NCI-H1417 treated with DMSO at 0.1 percent for 48 hours (cell line): ENCODE measurements at places on chromosomes 11 and 22.

DNA sequence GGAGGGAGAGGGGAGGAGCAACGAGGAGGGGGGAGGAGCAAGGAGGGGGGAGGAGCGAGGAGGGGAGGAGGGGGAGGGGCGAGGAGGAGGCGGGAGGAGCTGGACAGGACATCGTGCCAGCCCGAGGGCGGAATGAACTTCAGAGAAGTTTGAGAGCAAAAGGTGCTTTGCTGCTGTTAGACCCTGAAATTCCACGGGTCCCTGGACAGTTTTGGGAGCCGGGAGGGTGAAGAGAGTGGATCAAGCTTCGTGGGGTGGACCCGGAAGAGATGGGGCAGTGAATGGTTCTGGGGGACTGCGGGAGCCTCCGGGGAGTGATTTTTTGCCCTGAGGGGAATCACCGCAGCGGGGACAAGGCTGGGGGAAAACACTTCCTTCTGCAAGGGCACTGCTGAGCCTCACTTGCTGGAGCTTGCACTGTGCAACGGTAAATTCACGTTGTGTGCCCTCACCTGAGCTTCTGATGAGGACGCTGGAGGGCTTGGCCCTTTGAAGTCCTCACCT, 10.7 kb upstream of the NLRP6 start:
- DNase-seq, result no peak

GRCh38 chr11:35107861-35108260, 31.1 kb upstream of the CD44 start:
- DNase-seq, result no peak

GRCh38 chr11:75771646-75772410, 3.2 kb downstream of the DGAT2 start:
- no peak for DNase-seq

- DNase-seq, result no peak
These were observed 2.3 kb downstream of the EFEMP2 start for GRCh38 chr11:65870307-65870658.

DNA sequence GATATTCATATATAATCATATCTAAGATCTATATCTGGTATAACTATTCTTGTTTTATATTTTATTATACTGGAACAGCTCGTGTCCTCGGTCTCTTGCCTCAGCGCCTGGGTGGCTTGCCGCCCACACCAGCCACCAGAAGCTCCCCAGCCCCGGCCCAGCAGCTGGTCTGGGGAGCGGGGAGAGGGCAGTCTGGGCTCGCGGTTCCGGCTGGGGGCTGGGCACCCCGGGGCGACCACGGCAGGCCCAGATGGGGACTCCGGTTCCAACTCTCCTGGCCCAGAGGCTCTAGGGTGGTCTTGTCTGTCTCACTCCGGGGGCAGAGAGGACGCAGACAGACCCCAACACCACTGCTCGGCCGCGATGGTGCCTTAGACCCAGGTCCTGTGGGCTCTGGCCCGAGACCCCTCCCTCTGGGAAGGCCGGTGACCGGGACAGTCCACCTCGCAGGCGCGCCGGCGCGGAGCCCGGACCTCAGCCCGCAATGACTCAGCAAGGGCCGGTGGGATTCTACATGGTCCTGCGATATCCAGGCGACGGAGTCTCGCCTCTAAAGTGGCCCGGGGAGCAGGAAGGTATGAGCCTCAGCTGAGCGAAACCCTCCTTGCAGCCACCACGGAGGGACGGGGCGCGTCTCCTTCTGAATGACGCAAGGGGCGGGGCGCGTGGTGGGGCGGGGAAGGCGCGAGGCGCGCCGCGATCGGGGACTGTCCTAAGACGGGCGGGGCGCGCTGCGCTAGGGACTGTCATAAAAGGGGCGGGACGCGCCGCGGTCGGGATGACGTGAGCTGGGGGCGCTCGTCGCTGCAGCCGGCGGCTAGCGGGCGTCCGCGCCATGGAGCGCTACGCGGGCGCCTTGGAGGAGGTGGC, at the start of gene DGCR6:
Gene DGCR6 (plus strand): TSS at position 781 of the 870 bp plus-strand sequence. CDS start 55 bp downstream, at position 836.
- DNase-seq, result no peak

- no peak for DNase-seq
These were observed 120.4 kb upstream of the TTC12 start for GRCh38 chr11:113193946-113194345.

DNA sequence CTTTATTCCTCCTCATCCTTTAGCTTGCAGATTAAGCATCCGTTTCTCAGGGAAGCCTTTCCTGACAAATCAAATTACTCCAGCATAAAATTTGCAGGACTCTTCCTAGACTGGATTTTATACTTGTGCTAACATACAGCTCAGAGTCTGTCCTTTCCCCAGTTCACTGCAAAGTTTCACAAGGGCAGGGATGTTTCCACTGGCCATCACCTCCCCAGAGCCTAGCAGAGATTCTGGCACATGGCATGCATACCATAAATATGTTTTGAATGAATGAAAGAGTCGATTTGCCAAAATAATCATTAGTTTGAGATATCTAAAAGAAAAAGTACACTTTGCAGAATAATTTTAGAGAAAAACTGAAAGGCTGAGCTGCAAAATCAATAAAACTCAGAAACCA, 10.6 kb downstream of the MSANTD4 start:
- no peak for DNase-seq

GRCh38 chr11:94814272-94814976, 46.3 kb downstream of the AMOTL1 start:
- DNase-seq, result no peak

- no peak for DNase-seq
These were observed 109.7 kb upstream of the RRM1 start for GRCh38 chr11:3984896-3985295.

- DNase-seq, result no peak
These were observed 50.9 kb downstream of the THAP12 start for GRCh38 chr11:76329983-76330382.

GRCh38 chr11:107732689-107733051, 20.8 kb upstream of the SLN start:
- no peak for DNase-seq

GRCh38 chr11:59225017-59225416, 12.3 kb upstream of the MPEG1 start:
- DNase-seq, result no peak

GRCh38 chr22:44671742-44672141, 30.3 kb upstream of the PRR5 start:
- DNase-seq, result no peak

- DNase-seq, result no peak
These were observed 19.2 kb upstream of the GLYATL2 start for GRCh38 chr11:58863697-58864096.

DNA sequence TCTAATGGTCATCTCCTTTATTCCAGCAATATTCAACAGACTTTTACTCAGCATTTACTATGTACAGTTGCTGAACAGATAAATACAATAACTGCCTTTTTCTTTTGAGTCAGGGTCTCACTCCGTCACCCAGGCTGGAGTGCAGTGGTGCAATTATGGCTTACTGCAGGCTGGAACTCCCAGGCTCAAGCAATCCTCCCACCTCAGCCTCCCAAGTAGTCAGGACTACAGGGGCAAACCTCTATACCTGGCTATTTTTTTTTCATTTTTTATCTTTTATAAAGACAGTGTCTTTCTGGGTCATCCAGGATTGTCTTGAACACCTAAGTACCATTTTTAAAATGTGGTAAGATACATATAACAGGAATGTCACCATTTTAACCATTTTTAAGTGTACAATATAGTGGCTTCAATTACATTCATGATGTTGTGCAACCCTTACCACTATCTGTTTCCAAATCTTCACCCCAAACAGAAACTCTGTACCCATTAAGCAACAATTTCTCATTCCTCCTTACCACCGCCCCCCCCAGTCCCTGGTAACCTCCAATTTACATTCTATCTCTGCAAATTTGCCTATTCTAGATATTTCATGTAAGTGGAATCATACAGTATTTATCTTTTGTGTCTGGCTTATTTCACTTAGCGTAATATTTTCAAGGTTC, 67.8 kb downstream of the MIAT start:
- no peak for DNase-seq

DNA sequence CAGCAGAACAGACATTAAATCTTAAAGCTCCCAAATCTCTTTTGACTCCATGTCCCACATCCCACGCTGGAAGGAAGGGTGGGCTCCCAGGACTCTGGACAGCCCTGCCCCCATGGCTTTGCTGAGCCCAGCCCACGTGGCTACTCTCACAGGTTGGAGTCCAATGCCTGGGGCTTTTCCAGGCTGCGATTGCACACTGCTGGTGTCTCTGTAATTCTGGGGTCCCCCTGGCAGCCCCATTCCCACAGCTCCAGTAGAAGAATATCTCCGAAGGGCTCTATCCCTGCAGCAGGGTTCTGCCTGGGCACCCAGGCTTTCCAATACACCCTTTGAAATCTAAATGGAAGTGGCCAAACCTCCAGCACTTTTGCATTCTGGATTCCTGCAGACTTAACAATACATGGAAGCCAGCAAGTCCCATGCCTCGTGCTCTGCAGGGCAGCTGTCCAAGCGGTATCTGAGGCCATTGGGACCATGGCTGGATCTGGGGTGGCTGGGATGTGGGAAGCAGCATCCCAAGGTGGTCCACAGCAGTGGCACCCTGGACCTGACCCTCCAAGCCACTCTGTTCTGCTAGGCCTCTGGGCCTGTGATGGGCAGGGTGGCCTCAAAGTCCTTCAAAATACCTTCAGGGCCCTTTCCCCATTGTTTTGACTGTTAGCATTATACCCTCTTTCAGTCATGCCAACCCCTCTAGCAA, 47.9 kb upstream of the TH start:
- no peak for DNase-seq

DNA sequence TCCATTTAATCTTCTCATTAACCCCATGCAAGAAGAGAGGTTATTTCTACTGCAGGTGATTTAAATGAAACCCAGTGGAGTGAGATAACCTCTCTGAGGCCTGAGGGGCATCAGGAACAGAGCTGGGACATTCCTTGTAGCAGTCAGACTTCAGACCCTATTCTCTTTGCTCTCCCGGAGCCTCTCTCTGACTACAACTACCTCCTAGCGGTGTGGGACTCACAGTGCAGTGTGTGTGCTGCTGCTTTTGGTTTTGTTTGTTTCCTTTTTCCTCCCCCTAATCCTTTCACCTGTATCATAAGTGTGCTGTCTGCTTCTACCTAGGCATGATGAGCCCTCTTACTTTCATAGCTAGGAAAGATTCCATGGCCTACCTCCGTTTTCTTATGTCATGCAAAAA, 769.6 kb downstream of the NTM start:
- no peak for DNase-seq

DNA sequence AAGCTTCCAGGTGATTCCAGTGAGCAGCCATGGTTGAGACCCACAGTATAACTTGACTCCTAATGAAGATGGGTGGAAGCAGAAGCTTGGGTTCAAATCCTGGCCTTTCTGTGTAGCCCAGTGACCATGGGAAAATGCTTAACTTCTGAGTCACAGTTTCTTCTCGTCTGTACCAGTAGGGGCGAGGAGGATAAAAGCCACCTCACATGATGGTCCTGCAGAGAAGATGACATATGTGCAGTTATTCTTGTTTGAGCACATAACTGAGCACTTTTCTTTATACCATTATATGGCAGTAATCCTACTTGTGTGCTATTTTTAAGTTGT, 4.9 kb downstream of the TMEM109 start:
- no peak for DNase-seq

GRCh38 chr11:88448131-88448670, 110.7 kb upstream of the CTSC start:
- DNase-seq, result no peak

GRCh38 chr22:20044495-20045151, 23.7 kb downstream of the TANGO2 start:
- no peak for DNase-seq

DNA sequence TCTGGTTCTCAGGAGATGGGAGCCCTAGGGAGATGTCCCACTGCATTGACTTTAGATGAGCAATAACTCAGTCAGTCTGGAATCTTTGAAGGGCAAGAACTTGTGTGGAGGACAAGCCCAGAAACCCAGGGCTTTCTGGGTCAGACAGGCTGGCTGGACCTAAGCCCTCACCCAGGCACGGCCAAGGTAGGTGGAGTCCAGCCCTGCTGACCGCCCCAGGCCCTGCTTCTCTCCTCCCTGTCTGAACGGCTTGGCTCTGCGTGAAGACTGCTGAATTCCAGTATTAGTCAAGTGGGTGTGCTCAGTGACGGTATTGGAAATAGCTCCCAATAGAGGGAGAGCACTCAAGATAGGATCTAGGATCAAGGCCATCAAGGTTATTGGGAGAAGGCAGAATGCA, 6.1 kb downstream of the CXCR5 start:
- DNase-seq, result no peak

- DNase-seq, result no peak
These were observed 32.4 kb upstream of the MSANTD2 start for GRCh38 chr11:124832571-124832970.

DNA sequence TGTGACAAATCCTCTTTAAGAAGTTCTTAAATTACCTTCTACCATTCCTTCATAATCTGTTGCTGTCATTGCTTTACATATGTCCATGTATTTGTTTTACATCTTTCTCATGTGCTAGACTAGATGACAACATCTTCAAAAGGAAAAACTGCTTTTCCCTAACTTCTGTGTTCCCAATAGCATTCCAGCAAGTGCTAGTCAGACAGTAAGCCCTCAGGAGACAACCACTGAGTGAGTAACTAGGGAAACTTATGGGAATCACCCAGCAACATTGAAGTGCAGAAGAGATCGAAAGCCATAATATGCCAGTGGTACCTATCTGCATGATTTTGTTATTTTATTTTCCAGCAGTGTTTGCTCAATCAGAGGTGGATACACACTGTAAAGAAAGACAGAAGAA, 889.7 kb upstream of the API5 start:
- no peak for DNase-seq

DNA sequence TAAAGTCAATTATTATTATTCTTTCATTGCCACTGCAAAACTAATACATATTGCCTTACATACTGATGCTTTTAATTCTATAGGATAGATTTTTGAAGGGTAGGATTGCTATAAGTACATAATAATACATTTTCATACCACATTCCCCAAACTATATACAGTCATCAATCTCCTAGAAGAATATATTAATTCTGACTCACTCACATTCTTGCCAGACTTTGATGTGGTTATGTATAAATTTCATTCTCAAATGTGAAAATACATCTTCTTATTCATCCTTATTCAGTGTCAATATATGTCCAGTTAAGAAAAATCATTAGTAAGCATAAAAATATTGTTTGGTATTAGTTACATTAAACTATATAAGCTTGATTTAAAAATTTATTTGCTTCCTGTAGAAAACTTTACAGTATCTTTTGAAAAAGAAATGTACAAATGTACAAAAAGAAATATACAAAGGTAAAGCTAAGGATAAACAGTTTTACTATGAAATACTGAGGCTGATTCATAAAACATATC, 458.8 kb upstream of the CNTN5 start:
- DNase-seq, result no peak

GRCh38 chr22:44180706-44181032, at the start of gene PARVG:
Gene PARVG (plus strand): TSS chr22:44180925. CDS start chr22:44183330, 2,405 bp downstream.
- no peak for DNase-seq

GRCh38 chr11:130513132-130513531, 64.7 kb downstream of the ADAMTS15 start:
- DNase-seq, result no peak

- no peak for DNase-seq
These were observed 262.1 kb downstream of the DDX10 start for GRCh38 chr11:108926841-108927577.
